ENCODE measurements at places on chromosomes 1 and 21.

GRCh38 chr1:29324771-29325351 lies 88.5 kb downstream of the PTPRU start:
- no peak for DNase-seq

DNA sequence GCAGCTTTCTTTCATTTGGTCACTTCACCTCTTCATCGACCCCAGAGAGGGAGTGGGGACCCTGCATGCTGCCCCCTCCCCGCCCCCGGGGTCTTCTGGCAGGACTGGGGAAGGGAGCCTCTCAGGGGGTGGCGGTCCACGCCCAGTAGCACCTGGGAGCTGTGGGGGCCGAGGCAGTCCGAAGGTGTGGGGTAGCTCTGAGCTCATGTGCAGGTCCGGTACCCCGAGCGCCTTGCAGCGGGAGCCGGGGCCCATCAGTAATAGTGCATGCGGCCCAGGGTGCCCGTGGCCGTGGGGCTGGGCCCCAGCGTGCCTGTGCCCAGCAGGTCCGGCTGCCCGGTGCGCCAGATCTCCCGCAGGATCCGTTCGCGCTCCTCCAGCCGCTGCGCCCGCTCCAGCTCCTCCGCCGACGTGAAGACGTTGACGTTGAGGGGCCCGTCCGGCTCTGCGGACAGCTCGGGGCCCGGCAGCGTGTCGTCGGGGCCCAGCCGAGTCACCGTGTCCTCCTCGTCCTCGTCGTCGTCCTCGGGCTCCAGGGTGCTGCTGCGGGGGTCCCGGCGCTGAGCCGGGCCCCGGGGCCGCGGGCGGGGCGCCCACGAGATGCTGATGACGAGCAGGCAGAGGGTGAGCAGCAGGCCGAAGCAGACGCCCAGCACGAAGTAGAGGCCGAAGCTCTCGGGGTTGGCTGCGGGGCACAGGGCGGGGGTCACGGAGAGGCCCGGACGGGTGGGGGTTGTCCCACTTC lies 1.2 kb downstream of the EVA1B start:
- DNase-seq: no peak

DNA sequence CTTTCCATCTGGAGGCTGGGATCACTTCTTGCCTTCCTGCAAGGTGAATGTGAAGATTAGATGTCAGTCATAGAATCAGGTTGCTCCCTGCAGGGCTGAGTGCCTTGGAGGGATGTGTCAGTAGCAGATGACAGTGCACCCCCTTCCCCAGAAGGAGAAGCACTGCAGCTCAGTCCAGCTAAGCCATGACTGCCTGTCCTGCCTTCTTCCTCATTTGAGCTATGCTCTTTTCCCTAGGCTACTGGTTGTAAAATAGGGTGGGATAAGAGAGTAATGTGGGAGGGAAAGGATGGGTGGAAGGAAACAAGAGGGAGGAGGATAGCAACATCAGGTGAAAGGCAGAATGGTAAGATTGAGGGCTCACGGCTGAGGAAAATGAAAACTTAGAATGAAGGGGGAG lies 11.1 kb upstream of the FABP3 start:
- no peak for DNase-seq

GRCh38 chr21:26100573-26100972 lies 70.0 kb downstream of the APP start:
- no peak for DNase-seq

- DNase-seq: no peak
Measured at GRCh38 chr1:226350519-226350865, 41.5 kb upstream of the LIN9 start.

DNA sequence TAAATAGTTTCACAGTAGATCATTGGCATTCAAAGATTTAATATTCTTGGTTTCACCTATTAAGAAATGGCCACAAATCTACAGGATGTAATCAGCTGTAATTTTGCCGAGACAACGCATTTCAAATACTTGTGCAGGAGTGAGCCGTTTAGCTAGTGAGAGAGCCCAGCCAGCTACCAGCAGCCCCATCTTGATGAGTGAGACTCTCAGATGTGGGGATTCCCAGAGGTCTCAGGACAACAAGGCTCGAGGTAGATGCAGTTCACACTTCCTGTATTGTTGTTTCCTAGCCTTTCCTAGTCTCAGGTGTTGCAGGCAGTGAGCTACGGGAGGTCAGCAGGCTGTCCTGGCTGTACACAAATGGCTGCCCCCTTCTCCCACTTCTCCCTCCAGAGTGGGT lies 108.6 kb downstream of the PBX1 start:
- no peak for DNase-seq

GRCh38 chr21:41566500-41567014 lies 58.6 kb upstream of the TMPRSS2 start:
- no peak for DNase-seq

GRCh38 chr21:41018431-41018830 lies 149.5 kb upstream of the BACE2 start:
- DNase-seq: no peak

GRCh38 chr1:227391211-227391610 lies 72.9 kb upstream of the CDC42BPA start:
- no peak for DNase-seq

DNA sequence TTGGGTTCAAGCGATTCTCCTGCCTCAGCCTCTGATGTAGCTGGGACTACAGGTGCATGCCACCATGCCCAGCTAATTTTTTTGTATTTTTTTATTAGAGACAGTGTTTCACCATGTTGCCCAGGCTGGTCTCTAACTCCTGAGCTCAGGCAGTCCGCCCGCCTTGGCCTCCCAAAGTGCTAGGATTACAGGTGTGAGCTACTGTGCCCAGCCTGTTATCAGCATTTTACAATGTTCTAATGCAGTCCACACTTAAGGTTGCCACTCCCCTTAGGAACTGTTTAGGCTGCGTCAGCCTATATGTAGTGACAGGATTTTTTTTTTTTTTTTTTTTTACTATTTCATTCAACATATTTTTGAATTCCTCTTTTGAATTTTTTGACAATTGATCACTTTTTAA lies 30.2 kb downstream of the AGPAT3 start:
- DNase-seq: no peak

DNA sequence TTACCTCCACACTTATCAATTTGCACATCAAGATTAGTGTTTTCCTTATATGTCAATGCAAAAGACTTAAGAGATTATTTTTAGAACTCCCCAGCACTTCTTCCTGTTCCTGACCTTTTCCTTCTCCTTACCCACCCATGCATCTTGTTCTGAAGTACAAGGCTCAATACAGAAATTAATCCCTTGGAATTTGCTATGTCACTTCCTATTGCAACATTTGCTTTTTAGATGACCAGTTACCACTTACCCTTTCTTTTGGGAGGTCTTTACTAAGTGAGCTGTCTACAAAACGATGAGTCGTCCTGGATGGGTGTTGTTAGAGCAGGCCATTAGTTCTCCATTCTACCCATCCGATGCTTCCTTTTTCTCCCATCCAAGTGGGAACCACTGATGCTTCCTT lies 221.2 kb downstream of the FMN2 start:
- DNase-seq: no peak

GRCh38 chr21:29078869-29079767 lies 5.7 kb upstream of the CCT8 start:
- DNase-seq: no peak

GRCh38 chr1:52240592-52241210 lies 98.8 kb downstream of the ZFYVE9 start:
- DNase-seq: no peak

DNA sequence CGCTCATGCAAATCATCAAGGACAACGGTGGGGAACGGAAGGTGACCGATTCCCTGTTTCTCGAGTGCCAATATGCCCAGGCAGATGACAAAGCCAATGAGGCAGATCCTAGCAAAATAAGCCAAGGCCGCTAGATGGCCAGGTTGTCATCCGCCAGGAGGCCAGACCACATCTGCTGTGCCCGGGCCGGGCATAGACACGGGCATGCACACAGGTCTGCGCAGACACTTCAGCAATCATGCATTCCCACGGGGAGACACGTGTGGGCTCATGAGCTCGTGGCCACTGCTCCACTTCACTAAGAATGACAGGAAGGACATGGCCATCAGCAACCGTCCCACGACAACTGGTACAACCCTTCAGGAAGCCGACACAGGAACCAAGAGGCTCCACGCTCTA lies 23.4 kb downstream of the WDR4 start:
- DNase-seq: no peak

- no peak for DNase-seq
Measured at GRCh38 chr1:163187849-163188248, 14.9 kb downstream of the RGS5 start.

GRCh38 chr1:180560868-180561600 lies 2.3 kb downstream of the OVAAL start:
- no peak for DNase-seq

- no peak for DNase-seq
Measured at GRCh38 chr1:111733183-111733991, 5.8 kb downstream of the INKA2 start.

- DNase-seq: no peak
Measured at GRCh38 chr1:228958741-228959140, 223.5 kb downstream of the RHOU start.

DNA sequence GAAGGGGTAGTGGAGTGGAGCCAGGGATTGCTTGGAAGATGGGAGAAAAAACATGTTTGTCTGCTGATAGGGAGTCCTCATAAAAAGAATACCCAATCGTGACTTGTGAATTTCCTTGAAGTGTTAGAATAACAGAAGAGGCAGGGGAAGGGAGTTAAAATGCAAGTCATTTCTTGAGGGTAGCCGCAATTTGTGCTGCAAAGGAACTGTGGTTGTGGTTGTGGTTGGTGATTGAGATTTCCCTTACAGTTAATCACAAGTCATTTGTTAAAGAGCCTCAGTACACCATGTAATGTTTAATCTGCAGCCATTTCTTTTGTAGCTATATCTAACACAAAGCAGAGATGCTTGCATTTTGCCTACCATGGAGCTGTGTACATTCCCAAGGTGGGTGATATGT lies 38.5 kb upstream of the EGLN1 start:
- DNase-seq: peak; percentile 41

GRCh38 chr1:64167176-64167575 lies 36.2 kb upstream of the UBE2U start:
- no peak for DNase-seq

DNA sequence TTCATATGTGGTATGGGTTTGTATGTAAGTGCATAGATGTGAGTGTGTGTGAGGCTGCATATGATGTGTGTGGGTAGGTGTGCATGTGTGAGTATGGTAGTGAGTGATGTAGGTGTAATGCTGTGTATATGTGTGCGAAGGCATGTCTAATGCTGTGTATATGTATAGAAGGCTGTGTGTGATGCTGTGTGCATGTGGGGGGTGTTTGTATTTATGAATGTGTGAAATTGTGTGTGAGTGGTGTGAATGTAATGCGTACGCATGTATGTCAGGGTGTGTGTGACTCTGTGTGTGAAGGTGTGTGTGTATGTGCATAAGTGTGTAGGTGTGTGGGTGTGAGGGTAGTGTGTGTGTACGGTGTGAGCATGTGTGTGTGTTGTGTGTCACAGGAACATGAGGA lies 300.0 kb downstream of the OMA1 start:
- no peak for DNase-seq

DNA sequence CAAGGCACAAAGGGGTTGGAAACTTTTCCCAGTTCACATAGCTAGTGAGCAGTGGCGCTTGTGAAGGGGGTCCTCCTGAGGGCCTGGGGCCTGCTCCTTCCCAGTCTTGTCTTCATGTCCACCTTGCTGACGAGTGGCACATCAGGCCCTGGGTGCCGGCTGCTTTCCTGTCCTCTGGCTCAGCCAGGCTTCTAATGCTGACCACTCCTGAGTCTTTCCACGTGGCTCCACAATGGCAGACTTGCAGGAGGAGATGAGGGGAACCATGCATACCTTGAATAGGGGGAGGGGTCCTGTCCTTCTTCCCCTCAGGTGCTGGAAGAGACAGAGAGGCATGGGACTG lies 38.7 kb downstream of the MAPKAPK2 start:
- no peak for DNase-seq

- DNase-seq: no peak
Measured at GRCh38 chr1:221117548-221117951, 238.3 kb downstream of the HLX start.

DNA sequence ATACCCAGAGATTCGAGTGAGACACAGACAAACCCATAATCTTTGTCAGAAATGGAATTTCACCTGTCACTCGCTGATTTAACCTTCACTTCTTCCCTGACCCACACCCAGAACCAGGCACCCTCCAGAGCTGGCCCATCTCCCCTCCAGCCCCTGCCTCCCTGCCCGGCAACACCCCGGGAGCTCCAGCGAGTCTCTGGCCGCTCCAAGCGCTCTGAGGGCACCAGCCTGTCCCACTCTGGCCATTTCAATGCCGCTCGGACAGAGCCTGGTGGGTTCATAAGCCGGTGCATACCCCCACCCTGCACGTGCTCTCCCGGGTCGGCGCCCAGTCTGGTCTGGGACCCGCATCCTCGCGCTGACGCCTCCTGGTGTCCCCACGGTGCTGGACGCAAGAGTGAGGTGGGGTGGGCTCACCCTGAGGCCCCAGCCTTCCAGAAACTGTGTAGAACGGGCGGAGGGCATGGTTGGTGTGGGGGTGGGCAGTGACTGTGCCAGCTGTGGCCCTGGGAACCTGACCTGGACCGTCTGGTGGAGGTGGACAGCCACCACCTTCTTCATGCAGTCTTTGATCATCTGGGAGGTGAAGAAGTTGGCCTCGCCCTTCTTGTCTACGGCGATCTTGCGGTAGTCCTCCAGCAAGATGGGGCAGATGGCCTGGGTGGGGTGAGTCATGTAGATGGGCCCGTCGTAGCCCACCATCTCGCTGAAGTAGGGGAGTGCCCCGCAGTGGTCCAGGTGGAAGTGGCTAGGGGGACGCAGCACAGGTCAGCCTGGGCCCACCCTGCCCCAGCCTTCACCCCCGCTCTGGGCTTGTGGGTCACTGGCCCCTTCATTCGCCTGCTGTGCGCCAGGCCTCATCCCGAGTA lies 5.4 kb downstream of the INTS11 start:
- DNase-seq: no peak

DNA sequence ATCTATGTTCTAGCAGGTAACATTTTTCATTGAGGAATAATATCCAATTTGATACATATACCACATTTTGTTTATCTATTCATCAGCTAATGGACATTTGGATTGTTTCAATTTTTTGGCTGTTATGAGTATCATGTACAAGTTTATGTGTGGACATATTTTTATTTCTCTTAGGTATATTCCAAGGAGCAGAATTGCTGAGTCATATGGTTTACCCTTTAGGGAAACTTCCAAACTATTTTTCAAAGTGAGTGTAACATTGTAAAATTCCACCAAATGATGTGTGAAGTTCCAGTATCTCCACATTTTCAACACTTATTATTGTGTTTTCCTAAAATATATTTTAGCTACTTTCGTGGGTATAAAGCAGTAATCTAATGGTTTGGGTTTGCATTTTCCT lies 1789.9 kb downstream of the MRPL39 start:
- DNase-seq: no peak

DNA sequence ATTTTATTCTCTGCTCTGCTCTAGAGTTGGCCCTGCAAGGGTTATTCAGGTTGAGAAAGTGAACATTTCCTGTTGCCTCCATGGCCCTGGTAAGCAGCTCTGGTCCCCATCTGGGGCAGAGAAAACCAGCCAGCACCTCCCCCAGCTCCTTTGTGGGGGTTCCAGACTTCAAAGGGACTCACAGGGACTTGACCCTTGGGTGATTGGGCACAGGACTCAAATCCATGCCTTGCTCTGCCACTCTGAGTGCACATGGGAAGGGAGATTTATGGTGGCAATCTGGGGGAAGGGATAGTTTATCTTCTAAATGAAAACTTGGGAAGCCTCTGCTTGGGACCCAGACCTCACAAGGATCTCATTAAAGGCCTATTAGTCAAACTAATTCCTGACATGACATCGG lies 212.8 kb downstream of the FOXD2 start:
- DNase-seq: no peak
